ENCODE measurements at places on chromosomes 4 and X.

DNA sequence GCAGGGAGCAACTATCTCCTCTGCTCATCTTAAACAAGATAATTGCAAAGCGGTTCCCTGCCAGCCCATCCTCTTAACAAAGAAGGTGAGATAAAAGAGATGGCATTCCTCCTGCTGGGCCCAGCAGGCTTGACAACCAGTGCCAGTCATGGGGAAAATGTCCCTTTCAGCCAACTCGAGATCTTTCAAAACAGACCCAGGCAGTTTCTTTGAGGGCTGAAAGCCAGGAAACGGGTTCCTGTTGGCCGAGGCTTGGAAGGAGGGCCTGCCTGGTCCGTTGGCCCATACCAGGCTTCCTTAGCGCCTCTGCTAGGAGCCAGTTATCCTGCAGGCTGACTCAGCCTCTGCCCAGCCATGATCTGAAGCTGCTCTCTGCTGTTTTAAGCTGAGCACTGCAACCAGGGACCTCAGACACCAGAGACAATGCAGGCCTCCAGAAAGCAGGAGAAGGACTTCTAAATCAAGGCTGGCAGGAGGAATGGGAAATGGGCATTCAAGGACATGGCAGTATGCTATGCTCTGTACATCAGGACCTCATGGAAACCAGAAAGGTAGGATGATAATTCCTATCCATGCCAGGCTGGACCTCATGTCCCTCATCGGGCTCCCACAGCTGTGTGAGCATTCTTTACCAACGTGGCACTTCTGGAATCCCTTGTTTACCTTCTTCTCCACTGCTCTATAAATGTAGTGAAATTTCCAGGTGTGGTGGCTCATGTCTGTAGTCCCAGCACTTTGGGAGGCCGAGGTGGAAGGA, 42.4 kb upstream of the SLC2A9 start:
- DNase-seq, result peak; percentile 65

DNA sequence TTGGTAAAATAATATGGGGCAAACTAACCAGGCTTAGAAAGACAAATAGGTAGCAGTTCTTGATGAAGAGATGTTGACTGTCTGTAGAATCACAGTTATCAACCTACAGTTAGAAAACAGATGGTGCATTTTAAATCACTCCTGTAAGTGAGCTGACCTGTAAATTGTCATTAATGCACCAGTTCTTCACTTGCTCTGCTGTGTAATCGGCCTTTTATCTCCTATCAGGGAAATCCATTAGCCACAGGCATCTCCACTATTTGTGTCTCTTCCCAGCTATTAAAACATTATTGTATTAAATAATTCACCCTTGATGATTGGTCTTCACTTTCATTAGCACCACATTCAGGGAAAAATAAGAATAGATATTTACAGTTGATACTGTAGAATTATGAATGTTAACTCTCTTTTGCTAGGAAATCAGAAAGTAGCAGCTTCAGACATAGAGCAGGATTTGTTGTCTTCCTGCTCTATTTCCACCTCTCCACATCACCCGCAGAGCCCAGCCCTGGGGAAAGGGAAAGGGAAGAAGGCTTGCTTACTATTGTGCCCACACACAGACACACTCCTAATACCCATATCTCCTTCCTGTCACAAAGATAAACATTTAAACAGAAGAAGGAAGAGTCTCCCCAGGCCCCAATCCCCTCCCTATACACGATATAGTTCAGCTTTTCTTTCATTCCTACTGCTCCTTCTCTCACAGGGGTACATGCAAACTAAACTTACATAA, 97.1 kb downstream of the REELD1 start:
- no peak for DNase-seq

GRCh38 chrX:81390237-81390636, 188.3 kb downstream of the SH3BGRL start:
- DNase-seq, result no peak

DNA sequence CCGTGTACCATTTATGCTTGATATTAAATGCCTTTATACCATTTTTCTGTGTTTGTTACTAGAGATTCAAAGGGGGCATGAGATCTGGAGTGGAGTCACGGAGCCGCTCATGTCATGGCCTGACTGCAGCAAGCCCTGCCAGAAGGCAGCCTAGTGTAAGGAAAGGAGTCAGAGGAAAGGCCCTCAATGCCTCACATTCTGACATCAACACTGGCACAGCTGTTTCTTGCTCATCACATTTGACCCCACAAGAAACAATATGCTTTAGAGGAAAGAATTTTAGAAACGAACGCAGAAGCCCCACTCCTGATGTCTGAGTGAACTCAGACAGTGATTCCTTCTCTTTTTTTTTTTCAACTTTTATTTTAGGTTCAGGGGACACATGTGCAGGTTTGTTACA, 322.4 kb upstream of the CPEB2 start:
- DNase-seq, result no peak

DNA sequence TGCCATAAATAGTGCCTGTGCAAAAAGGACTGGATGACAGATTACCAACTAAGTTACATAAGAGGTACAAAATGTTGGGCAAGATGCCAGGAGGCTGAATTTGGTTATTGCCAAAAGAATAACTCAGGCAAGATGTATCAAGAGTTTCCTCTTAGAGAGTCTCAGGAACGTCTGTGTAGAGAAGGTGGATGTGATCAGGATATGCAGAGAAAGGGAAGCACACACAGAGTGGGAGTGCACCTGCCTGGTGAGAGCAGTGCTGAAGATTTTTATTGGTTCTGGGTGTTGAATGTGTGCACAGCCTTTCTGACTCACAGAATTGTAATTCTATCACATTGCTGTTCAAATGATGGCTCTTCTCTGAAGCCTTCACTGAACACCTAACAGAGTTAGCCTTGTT, 156.8 kb upstream of the HS3ST1 start:
- no peak for DNase-seq

DNA sequence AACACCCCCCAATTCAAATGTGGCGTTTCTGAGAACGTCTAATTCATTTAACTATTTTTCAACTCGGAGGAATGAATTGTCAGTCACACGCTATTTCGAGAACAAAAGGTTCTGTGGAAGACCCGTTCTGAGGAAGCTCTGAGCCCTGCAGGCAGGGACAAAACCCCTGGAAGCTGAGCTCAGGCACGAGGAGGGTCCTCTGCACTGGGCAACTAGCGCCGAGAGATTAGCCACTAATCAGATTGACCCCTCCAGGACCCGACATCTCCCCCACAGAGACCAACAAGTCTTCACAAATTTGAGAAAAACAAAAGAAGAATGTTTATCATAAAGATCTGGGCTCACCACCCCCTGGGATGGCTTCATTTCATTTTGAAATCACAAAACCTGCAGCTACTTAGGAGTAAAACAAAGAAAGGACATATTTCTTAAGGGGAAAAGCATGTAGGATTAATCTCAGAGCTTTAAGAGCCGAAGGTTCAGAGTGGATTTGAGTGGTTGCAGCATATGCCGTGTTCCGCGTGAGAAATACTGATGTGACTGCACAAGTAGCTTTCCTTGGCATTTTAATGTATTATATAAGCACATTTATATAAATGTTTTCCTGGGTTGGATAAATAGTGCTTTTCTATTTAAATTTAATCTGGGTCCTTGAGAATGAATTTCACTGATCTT, 41.8 kb downstream of the ADRA2C start:
- no peak for DNase-seq

- no peak for DNase-seq
Measured at GRCh38 chr4:133594390-133595207, 445.5 kb downstream of the PCDH10 start.

GRCh38 chrX:53286171-53286570, 4.8 kb upstream of the IQSEC2 start:
- DNase-seq, result peak; percentile 32

GRCh38 chr4:60088807-60089486, 1111.2 kb upstream of the ADGRL3 start:
- no peak for DNase-seq
